Right ventricle myocardium inferior (tissue), 1 donor: ENCODE measurements at places on chromosomes 1 and 21. TPM values are rescaled to one million over a fixed set of nuclear protein-coding genes. Genes with fewer than 3 reads are reported as not detected.
A peak's percentile ranks its signal among the peaks of the same experiment; 100 is the strongest.

Gene KRTAP21-2
- not detected for total RNA-seq

- DNase-seq = no peak
Measured at GRCh38 chr1:182122913-182123260, 61.4 kb upstream of the ZNF648 start.

DNA sequence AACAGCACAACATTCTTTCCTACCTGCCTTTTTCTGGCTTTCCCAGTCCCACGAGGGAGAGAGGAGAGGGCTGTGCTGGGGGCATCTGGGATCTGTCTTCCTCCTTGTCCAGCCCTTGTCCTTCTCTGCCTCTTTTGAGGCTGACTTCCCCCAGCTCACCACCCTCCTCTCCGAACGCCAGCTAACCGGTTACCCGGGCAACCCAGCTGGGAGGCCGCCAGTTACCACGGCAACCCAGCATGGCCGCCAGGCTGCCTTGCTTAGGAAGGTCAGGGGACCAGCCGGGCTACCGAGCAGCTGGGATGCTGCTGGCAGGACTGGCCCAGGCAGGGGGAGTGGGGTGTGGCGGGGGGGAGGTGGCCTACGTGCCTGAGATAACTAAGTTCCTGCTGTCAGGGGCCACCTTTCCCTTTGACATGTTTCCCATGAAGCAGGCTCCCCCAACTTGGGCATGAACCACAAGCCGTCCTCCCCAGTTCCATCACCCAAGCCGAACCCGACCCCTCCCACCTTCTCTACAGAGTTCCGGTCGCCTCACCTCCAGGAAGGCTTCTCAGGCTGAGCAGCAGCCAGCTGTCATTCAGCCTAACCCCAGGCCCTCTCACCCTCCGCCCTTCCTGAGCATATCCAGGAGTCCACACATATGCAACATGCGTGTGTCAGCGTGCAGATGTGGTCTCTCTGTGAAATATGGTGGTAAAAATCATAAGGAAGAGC is 8.7 kb downstream of the PLEKHA6 start:
- peak; percentile 87 for DNase-seq

DNA sequence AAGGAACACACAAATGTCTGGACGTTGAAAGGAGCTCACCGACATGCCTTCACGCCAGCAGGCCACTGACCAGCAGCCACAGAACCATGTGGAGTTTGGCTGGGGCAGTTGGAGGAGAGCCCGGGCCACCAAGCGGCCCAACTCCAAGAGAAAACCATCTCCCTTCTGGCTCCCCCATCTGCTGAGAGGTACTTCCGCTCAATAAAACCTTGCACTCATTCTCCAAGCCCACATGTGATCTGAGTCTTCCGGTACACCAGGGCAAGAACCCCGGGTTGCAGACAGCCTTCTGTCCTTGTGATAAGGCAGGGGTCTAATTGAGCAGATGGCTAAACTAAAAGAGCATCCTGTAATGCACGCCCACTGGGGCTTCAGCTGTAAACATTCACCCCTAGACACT is 24.4 kb downstream of the RGS4 start:
- no peak for DNase-seq

Gene CLCA1
- not detected for total RNA-seq

DNA sequence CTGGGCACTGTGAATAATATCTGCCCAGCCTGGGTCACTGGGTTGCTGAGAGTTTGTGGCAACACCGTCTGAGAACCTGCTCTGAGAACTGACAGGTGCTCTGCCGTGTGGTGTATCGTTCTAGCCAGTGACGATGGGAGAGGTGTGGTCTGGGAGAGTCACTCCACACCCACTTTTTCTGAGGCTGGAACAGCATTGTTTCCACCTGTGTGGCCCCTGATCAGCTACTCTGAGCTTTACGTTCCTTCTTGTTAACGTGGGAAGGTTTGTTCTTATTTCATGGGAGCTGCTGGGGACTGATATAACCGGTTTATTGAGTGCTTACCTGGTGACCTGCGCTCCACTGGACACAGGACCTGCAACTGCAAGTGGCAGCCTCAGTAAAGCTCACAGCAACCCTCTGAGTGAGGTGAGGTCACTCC is 34.8 kb upstream of the TENT5C start:
- no peak for DNase-seq

DNA sequence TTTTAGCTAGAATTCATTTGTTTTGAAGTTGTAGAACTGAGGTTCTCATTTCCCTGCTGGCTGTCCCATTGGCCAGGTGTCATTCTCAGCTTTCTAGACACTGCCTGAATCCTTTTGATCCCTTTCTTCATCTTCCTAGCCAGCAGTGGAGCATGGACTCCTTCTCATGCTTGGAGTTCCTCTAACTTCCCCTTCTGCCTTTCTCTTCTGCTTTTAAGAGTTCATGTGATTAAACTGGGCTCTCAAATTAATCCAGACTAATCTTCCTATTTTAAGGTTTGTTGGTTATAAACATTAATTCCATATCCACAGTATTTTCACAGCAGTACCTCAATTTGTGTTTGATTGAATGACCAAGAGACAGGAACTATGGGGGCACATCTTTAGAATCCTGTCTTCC is 52.3 kb downstream of the ADAMTS5 start:
- DNase-seq = no peak

Gene SERPINC1
- 0.46 TPM for total RNA-seq

GRCh38 chr1:159959451-159959850 is 5.4 kb upstream of the SLAMF9 start:
- DNase-seq = no peak

GRCh38 chr1:26779098-26779668 is 8.6 kb upstream of the PIGV start:
- no peak for DNase-seq

Gene CYP4X1
- 1.5 TPM for total RNA-seq

Gene NTMT2
- 5.3 TPM for total RNA-seq

GRCh38 chr21:29078869-29079767 is 5.7 kb upstream of the CCT8 start:
- no peak for DNase-seq

GRCh38 chr21:29121759-29122158 is 8.7 kb upstream of the MAP3K7CL start:
- DNase-seq = no peak

- DNase-seq = no peak
Measured at GRCh38 chr1:213374369-213374768, 323.3 kb downstream of the RPS6KC1 start.

DNA sequence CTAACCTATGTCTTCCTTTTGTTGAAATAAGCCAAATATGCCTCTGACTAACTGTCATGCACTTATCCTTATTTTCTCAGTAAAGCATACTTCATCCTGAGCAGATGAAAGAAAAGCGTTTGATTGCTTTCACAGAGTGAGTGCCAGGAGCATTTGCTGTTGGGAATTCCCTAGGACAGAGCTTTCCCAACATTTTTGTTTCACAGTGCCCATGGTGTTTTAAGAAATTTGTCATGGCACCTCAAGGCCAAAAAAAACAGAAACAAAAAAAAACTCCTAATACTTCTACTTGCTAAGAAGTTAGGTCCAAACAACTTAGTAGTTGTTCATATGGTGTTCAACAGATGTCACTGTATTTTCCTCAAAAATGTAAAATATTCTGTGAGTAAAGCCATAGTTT is 120.8 kb upstream of the BMP8A start:
- DNase-seq = no peak

DNA sequence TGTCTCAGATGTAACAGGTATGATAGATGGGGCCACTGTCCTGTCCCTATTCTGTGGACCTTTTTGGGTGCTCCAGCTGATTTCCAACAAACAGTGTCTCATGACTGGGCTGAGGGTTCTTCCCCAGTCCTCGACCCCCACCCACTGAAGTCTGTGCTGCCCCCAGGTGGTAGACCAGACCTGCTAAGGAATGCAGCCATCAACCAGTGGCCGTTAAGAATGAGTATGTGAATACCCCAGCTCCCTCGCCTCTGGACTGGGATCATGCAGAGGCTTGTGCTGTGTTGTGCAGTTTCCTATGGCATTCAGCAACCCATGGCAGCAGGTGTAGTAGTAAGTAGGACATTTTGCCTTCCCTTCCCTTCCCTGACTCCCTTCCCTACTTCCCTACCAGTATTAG is 183.1 kb upstream of the KAZN start:
- no peak for DNase-seq

DNA sequence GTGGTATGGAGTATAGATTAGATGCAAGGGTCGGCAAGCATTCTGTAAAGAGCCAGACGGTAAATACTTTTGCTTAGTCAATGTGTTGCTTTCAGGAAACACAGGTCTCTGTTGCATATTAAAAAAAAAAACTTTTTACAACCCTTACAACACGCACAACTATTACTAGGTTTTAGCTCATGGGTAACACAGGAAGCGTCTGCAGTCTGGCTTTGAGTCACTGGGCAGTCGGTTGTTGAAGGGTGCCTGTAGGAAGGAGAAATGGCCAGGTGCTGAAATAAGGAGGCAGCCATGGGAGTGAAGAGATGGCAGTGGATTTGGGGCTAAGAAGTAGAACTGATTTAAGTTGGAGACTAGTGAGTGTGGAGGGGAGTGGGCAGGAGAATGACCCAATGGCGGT is 192.1 kb downstream of the KCNJ6 start:
- no peak for DNase-seq

GRCh38 chr1:98502937-98503336 is 158.6 kb upstream of the SNX7 start:
- no peak for DNase-seq

DNA sequence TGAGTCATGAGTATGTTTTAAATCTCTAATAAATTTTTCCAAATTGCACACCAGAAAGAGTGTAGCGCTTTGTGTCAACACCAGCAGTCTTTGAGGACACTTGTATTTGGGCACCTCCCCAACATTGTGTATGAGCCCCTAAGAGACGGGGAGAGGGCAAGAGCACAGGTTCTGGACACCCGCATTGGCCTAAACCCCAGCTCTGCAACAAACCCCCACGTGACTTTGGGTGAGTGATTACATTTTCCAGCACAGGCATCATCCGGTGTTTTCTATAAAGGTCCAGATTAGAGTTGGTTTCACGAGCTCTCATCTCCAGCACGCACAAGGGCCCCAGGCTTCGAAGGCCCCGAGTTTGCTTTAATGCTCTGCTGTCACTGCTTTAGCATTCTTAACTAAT is 66.3 kb upstream of the SLC45A1 start:
- no peak for DNase-seq

Gene OTUD7B
- total RNA-seq = 24.5 TPM

DNA sequence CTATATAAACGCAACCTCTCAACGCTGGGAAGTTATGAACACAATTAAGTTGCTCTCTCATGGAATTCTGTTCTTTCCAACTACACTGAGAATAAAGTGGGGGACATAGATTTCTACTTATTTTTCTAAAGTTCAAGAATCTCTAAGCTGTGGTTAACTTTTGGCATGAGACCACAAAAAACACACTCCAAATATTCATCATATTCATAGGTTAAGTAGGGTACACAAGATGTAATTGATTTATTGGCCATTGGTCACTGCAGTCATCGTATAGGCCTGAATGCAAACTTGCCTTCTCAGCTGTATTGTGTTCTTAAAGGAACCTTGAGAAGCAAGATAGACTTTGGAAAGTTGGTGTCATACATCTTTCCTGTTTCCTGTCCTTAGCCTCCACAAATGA is 40.3 kb downstream of the PRRX1 start:
- no peak for DNase-seq

GRCh38 chr21:37370152-37371040 is 3.8 kb downstream of the DYRK1A start:
- no peak for DNase-seq

DNA sequence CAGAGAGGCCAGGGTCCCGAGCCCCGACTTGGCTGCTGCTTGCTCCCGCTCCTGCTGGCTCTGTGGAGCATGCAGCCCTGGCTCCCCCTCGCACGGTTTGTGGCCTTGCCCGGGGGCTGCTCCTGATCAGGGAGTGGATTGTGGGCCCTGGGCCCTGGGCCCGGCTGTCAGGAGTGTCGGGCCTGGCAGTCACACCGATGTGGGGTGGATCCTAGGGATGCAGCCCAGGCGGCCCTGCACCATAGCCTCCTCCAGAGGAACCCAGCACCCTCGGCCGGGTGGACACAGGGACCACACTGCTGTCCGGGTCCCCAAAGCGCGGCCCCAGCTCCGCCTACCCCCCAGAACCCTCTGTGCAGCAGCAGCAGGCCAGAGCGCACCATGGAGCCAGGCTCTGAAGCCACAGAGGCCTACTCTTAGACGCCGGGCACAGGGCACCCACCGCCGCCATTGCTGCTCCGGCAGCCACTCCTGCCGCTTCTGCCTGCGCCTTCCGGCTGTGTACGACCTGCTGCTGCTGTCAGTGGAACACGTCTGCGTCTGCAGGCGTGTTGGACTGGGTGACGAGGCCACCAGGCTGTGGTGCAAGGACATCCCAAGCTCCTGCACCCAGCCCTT is 9.4 kb downstream of the SLX9 start:
- peak; percentile 31 for DNase-seq

- no peak for DNase-seq
Measured at GRCh38 chr1:47629201-47629600, 191.4 kb downstream of the FOXD2 start.

DNA sequence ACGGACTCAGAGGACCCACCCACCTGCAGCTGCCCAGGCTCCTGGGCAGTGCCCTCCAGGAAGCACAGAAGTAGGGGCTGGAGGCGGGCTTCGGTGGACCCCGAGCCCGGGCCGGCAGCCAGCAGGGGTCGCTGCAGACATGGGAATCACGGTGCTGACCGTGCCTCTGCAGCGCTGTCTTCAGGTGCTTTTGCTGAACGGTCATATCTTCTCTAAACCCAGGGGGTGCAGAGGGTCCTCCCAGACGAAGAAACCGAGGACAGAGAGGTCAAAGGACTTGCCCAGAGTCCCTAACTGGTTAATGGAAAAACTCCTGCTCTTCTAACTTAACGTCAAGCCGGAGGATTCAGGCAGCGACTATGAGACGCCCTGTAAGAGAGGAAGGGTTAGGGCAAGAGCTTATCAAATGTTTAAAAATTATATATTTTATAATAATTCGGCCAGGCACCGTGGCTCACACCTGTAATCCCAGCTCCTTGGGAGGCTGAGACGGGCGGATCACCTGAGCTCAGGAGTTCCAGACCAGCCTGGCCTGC is 21.5 kb upstream of the LEFTY2 start:
- peak; percentile 80 for DNase-seq

GRCh38 chr1:54398963-54399528 is 7.1 kb downstream of the SSBP3 start:
- DNase-seq = no peak

DNA sequence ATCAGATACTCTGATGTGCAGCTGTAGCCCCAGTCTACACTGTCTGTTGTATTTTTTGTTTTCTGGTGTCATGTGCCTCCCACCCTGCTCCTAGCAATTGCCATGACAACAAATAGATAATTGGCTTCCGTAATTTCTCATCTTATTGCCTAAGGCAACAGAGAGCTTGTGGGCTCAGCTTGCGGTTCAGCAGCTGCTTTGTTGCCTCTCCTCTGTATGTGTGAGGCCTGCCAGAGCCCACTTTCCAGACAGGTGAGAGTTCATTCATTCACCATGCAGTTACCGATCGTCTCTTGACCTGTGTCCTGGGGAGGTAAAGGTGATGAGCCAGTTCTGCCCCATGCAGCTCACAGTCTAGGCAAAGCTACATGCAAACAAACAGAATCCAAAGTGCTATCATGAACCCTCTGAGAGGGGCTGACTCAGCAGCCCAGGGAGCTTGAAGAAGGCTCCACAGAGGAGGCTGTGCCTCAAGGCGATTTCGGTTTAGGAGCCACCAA is 11.9 kb downstream of the LGALS8 start:
- DNase-seq = no peak

Gene PATJ
- total RNA-seq = 121 TPM
